ENCODE measurements at places on chromosomes 3 and 15. TPM values are rescaled to one million over a fixed set of nuclear protein-coding genes. Genes with fewer than 3 reads are reported as not detected.

- no peaks in the 10 kb centered on the region for H3K4me1 ChIP-seq
- no peak overlapping the region for H3K27ac ChIP-seq
- H3K36me3 ChIP-seq: peaks cover 17% of the 10 kb centered on the region
Observed at GRCh38 chr15:52651114-52651513, 28.1 kb downstream of the ATOSA start.

DNA sequence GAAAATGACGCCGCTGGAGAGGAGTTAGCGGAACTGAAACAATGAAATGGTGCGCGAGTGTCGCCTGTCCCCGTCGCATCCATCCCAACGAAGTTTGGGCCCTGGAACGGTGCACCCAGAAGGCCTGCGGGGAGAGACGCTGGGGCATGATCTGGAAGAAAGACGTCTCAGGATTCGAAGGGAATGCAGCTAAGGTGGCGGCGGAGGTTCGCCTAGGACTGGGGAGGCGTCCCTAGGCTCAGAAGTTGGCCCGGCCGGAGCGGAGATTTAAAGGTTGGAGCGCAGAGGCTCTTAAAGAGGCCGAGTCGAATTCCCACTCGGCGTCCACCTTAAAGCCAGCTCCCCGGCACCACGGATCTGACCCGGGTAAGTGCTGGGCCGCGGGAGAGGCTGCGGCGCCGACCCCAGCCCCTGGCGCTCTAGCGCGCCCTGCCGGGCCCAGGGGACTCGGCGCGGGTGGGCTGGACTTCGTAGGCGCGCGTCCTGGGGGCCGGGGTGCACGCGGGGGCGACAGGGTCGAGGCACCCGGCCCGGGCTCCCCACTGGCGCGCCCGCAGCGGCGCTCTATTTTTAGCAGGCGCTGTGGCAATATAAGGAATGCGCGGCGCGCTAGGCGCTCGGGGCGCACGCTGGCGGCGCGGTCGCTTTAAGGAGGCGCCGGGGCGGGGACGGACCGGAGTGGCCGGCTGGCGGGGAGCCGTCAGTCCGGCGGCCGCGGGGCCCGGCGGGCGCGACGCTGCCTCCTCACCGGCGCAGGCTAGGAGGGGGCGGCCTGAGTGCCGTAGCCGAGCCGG is at the start of gene MRAS:
TSS of gene MRAS (plus strand) at position 620 of the 794 bp plus-strand sequence. CDS start 24,305 bp downstream, outside the sequence.
- peak within 1 kb of the TSS; percentile 78 for H3K4me3 ChIP-seq
- H3K4me1 ChIP-seq: peaks cover 18% of the 10 kb centered on the region
- no peaks in the 10 kb centered on the region for H3K27me3 ChIP-seq
- peak; percentile 46 for DNase-seq

TBC1D23 gene
- 12.2 TPM for polyA plus RNA-seq

THBS1 gene
- 0.52 TPM for polyA plus RNA-seq

WDR72 gene
- not detected for polyA plus RNA-seq

Measured in CD14-positive monocyte (primary cell).